DMS 273 treated with DMSO at 0.1 percent for 48 hours (cell line): ENCODE measurements at places on chromosomes 1 and 21.

DNA sequence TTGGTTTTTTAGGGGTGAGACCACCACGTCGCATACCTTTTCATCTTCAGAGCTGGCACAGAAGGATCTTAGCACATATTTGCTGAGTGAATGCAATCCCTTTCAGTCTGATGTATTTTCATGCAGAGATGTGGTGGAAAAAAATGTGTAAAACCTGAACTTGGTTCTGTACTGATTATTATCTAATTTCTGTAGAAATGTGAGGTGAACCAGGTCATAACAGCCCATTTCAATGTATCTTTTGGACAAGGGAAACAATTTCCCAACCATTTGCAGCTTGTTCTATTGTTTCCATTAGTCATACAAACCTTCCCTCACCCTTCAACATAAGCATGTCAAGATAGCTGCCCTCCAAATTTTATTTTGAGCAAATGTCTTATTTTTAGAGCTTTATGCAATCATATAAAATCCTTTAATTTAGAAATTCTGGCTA, 46.8 kb upstream of the RUNX1 start:
- DNase-seq, result no peak

- DNase-seq, result no peak
These were observed 81.7 kb downstream of the PGM1 start for GRCh38 chr1:63674865-63675419.

DNA sequence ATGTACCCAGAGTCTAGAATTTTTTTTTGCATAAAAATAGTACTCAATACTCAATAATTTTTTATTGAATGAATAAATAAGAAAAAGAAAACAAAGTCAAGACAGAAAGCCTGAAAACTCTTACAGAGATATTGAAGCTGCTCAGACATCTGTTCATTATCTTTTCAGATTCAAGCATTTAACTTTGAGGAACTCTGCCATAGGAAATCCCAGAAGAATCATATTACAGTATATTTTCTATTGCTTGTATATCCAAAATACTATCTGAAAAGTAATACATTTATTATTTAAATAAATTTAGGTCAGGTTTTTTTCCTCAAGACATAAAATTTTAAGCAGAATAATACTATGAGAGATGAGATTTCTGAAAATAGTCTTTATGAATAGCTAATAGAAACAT, 755.9 kb upstream of the ADGRL4 start:
- no peak for DNase-seq

DNA sequence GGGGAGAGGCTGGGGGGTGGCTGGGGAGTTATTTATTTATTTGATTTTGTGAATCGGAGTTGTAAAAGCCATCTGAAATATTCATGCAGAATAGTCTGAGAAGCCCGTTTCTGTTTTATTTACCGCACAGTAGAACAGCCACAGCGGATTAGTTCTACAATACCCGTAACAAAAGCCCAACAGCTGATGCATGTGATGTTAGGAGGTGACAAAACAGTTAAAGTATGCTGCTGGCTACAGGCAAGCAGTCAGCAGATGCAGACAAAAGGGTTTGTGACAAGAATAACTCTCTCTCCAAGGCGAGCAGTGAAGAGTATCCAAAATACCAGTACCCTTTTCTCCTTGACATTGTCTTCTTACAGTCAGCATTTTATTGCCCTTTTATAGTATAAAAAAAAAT, 42.0 kb downstream of the PROX1 start:
- no peak for DNase-seq

DNA sequence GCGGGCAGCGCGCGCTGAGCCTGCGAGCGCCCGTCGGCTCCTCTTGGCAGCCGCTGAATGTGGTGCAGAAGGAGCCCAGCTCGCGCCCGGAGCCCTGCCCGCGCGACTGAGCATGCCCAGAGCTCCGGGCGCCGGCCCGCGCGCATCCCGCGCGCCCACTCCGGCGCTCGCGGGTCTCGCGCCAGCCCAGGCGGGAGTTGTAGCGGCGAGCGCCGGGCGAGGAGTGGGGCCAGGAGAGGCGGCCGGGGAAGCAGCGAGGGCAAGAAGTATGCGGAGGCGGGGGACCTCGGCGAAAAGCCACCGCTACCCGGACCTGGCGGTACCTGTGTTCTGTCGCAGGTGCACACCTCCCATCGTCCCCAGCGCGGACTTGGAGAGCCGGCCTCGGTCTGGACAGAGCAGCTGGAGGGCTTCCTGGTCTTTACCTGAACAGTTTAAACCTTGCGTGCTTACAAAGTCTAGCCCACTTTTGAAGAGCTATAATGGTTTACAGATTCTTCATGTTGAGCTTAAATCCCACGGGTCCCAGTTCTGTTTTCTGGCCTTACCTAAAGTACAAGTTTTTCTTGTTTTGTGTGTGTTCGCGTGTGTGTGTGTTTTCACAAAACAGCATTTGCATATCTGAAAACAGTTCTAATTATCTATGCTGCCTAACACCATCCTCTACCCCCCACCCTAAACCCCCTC, at the start of gene DDAH1:
DDAH1 (minus strand) TSS at position 61 of the 687 bp plus-strand sequence. CDS start 114 bp downstream, outside the sequence.
- DNase-seq, result peak; percentile 7

DNA sequence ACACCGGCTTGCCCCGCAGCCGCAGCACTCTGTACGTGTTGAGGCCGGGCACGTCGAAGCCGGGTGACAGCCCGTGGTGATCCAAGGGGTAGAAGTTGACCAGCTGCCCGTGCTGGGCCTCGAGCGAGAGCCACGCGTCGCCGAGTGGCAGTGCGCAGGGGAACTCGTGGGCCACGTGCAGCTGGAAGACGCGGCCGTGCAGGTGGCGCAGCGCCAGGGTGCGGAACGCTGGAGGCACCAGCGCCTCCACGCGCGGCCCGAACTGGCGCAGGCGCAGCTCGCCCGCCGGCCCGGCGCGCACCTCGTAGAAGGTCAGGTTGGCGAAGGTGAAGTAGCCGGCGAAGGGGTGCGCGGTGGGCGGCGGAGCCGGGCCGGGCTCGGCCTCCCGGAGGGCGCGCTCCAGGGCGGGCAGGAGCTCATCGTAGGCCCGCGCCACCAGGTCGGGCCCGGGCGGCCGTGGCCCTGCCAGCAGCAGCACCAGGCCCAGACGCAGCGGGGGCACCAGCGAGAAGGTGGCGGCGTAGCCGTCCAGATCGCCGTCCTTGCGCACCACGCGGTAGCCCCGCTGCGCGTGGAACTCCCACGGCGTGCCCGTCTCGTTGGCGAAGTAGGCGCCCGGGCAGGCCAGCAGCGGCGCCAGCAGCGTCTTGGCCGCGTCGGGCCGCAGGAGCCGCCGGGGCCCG, 19.5 kb downstream of the LACTBL1 start:
- no peak for DNase-seq

DNA sequence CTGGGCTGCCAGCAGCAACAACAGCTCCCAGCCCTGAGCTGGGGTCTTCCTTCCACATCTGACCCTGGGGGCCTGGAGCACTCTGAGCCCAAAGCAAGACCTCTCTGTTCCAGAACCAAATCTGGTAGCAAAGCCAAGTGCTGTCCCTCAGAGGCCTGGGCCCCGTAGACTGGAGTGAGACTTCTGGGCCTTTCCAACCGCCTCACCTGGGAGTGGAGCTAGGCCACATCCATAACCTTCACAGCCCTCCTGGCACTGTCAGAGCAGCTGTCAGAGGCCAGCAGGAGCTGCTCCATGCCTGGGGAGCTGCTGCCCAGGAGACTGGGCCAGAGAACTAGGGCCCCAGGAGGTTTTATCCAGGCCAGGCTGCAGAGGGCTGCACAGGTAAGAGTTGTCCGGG, 15.4 kb upstream of the SLC5A9 start:
- DNase-seq, result no peak

- no peak for DNase-seq
These were observed 2.6 kb upstream of the TDRD10 start for GRCh38 chr1:154499446-154499845.

GRCh38 chr1:184827600-184828368, 73.1 kb upstream of the EDEM3 start:
- no peak for DNase-seq

DNA sequence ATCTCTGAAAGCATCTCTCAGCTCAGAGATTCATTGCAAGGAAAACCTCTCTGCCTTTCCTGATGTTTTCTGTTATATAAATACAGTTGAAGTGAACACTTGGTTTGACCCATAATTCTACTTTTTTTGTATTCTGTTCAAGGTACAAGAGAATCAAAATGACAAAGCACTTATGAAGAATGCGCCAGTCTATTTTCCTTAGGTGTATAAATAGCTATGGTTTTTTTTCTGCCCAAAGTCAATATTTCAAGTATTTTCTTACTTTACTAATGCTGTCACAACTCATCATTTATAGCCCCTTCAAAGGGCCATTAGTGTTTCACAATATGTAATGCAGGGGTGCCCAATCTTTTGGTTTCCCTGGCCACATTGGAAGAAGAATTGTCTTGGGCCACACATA, 142.5 kb upstream of the C1orf105 start:
- DNase-seq, result no peak

- peak; percentile 53 for DNase-seq
These were observed 12.5 kb upstream of the VAMP4 start for GRCh38 chr1:171754353-171754705.

DNA sequence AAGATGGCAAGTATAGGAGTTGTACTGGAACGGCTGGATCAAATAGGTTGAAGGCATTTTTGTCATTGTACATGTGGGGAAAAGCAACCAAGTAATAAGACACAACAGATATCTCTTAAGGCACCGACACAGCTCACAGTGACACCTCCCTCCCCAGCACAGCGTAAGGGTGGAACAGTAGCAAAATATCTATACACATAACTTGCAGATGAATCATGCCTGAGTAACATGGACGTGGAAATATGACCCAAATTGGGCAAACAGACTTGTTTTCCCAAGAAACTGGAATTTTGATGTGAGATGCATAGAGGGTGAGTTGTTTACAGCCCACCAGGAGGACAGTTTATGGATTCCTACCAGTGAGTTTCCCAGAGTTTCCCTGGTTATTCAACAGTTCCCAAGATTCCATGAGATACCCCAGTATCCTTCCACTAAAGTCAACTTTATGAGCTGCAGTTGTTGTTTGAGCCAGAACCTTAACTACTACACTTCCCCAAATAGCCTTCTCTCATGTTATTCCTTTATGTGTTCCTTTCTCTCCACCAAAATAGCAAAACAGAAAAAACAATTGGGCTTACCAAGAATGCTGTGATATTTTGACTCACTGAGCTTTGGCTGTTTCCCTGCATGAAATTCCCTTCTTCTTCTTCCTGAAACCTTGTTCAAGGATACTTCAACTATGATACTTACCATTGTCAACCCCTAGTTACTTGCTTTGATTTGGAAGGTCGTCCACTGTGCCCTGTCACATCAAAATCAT, 7.1 kb upstream of the DR1 start:
- no peak for DNase-seq

GRCh38 chr21:17119466-17120297, 393.2 kb upstream of the CXADR start:
- no peak for DNase-seq

GRCh38 chr21:35855484-35855883, 204.8 kb downstream of the SETD4 start:
- DNase-seq, result no peak

GRCh38 chr1:25020173-25020845, 90.2 kb upstream of the RUNX3 start:
- DNase-seq, result no peak

- DNase-seq, result no peak
These were observed 1265.9 kb downstream of the BRINP3 start for GRCh38 chr1:189211742-189212141.

DNA sequence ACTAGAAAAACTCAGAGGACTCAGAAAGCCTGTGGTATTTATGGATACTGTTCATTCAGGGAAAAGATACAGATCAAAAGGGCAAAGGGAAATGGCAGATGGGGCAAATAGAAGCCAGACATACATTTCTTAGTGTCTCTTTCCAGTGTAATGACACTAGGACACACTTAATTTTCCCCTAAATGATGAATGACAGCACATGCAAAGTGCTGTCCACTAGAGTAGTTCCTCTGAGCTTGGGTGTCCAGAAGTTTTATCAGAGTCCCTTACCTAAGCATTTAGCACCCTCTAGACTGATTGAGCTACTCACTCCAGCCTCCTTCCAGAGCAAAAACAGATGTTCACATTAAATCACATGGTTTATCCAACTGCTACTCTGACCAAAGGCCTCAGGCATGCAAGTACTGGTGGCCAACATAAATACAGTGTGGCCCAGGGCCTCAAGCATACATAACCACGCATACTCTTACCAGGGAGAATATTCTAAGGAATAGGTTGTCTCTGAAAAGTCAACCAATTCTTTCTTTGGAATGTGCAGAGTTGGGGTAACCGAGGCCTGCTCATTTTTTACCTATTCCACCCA, 166.9 kb downstream of the NCAM2 start:
- DNase-seq, result no peak

DNA sequence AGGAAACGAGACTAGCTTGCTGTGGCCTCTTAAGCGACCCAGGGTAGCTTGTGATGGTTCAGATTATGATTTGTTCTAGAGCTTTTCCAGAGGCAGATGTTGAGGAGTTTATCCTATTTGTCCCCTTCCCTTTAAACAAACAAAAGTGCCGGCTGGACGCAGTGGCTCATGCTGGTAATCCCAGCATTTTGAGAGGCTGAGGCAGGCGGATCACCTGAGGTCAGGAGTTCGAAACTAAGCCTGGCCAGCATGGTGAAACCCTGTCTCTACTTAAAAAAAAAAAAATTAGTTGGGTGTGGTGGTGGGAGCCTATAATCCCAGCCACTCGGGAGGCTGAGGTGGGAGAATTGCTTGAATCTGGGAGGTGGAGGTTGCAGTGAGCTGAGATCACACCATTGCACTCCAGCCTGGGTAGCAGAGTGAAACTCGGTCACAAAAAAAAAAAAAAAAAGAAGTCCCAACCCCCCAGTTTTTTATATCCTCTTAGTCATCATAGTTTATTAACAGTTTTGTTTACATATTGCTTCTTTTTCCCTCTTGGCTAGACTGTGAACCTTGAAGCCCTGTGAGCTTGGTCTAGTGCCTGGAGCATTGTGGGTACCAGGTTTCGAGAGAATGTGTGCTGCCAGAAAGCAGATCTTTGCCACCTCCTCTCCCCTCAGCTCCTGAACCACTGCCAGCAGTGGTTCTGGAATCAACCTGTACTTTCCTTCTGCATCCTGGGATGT, 29.8 kb downstream of the MAPKAPK2 start:
- DNase-seq, result no peak
